ENCODE measurements at places on chromosomes 7 and 10. TPM values are rescaled to one million over a fixed set of nuclear protein-coding genes. Genes with fewer than 3 reads are reported as not detected.
A peak's percentile ranks its signal among the peaks of the same experiment; 100 is the strongest.

- H3K36me3 ChIP-seq, result no peaks in the 10 kb centered on the region
- no peaks in the 10 kb centered on the region for H3K4me1 ChIP-seq
- H3K27ac ChIP-seq, result no peak overlapping the region
Observed at GRCh38 chr10:86253091-86254072, 113.2 kb downstream of the GRID1 start.

DNA sequence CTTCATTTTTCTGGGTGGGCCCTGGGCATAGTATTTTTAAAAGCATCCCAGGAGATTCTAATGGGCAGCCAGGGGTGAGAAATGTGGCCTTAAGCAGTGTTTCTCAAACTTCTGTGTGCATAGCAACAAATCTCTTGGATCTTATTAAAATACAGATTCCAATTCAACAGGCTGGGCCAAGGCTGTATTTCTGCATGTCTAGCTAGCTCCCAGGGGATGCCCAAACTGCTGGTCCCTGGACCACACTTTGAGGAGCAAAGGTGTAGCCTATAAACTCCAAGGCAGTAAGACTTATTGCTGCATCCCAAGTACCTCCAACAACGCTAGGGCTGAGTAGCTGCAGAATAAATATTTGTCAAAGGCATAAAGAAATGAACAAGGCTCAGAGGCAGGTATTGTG is 292.9 kb upstream of the ZMIZ1 start:
- no peak overlapping the region for H3K4me3 ChIP-seq
- no peaks in the 10 kb centered on the region for H3K4me1 ChIP-seq
- H3K27ac ChIP-seq, result no peak overlapping the region
- no peak for DNase-seq
- H3K36me3 ChIP-seq, result no peaks in the 10 kb centered on the region

DNA sequence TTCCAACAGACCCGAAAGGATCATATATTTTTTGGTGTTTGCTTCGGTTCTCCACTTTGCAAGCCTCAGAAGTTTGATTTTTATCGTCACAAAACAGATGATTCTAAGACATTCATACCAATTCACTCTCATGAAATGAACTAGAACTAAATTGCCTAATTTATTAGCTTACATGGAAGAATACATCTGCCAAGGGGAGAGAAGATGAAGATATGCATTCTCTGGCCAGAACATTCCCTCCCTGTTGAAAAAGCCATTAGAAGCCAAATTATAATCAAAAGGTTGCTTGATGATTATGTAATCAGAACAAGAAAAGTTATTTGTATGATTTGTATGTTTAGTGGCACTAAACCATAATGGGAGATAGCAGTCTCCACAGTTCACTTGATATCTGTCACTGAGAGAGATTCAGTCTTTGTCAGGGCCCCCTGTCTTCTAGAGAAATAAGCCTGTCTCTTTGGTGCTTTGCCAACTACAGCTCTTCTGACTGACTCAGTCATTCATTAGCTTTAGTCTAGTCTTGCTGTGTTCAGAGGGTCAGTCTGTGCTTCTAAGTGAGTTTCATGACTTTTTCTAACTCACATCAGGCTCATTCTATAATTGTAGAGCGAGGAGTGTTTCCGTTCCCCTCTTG is 95.3 kb upstream of the GNAI1 start:
- H3K36me3 ChIP-seq, result no peaks in the 10 kb centered on the region
- no peak overlapping the region for H3K4me3 ChIP-seq
- no peak for DNase-seq
- H3K4me1 ChIP-seq, result no peaks in the 10 kb centered on the region
- H3K27me3 ChIP-seq, result no peaks in the 10 kb centered on the region
- no peak overlapping the region for H3K27ac ChIP-seq

DNA sequence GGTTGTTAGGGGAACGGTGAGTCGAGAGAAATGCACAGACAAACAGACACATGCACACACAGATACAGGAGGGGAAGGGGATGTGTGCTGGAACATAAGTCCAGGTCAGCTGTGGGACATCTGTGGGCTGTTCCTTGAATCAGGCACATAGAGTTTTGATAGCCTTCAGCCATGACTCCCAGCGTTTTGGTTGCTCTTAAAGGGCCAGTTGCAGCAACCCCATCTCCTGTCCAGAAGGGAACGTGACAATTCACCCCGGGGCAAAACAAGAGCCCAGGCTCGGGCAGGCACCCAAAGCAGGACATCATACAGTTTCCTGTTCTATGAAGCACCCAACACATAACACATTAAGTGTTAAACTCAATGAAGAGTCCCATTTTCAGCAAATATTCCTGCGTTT is 9.6 kb downstream of the INSYN2A start:
- no peak overlapping the region for H3K4me3 ChIP-seq
- no peak for DNase-seq
- H3K36me3 ChIP-seq, result no peaks in the 10 kb centered on the region
- H3K27ac ChIP-seq, result no peak overlapping the region

DNA sequence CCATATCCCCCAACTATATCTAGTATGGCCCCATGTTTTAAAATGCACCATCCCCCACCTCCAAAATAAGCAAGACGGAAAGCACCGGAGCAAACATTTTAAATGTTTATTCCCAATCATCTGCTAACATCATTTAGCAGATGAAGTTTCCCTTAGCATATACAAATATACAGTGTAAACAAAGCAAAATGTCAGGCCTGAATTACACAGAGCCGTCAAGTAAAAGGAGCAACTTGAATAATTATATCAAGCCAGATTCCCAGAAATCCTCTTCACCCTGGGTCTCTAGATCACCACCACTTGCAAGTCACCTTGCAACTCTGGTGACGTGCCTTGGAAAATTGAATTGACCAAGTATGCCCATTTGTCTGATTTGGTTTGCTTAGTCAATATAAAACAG is 91.6 kb upstream of the COL1A2 start:
- H3K27ac ChIP-seq, result no peak overlapping the region
- H3K4me1 ChIP-seq, result no peaks in the 10 kb centered on the region
- DNase-seq, result no peak
- H3K4me3 ChIP-seq, result no peak overlapping the region
- H3K27me3 ChIP-seq, result no peaks in the 10 kb centered on the region

GRCh38 chr10:131418681-131419080 is 107.2 kb upstream of the TCERG1L start:
- no peaks in the 10 kb centered on the region for H3K27me3 ChIP-seq
- no peak overlapping the region for H3K27ac ChIP-seq
- H3K4me1 ChIP-seq, result no peaks in the 10 kb centered on the region
- H3K36me3 ChIP-seq, result no peaks in the 10 kb centered on the region
- DNase-seq, result no peak

DNA sequence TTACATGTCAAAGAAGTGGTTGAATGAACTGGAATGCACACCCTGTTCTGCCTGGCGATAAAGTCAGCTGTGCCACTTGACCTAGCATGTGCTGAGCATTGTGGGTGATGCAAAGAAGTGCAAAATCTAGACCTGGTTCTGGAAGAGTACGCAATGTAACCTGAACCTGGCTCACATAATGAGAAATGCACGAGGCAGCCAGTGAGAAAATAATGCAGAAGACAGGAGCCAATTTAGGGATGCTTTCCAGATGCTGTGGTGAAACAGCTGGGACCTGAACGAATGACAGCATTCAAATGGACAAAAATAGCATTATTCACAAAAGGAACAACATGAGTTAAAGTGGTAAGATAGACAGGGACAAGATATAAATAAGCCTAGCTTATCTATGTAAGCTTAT is 402.6 kb downstream of the SORCS1 start:
- no peak for DNase-seq
- no peaks in the 10 kb centered on the region for H3K36me3 ChIP-seq
- no peak overlapping the region for H3K4me3 ChIP-seq
- H3K27me3 ChIP-seq, result no peaks in the 10 kb centered on the region
- H3K27ac ChIP-seq, result no peak overlapping the region
- H3K4me1 ChIP-seq, result no peaks in the 10 kb centered on the region

DNA sequence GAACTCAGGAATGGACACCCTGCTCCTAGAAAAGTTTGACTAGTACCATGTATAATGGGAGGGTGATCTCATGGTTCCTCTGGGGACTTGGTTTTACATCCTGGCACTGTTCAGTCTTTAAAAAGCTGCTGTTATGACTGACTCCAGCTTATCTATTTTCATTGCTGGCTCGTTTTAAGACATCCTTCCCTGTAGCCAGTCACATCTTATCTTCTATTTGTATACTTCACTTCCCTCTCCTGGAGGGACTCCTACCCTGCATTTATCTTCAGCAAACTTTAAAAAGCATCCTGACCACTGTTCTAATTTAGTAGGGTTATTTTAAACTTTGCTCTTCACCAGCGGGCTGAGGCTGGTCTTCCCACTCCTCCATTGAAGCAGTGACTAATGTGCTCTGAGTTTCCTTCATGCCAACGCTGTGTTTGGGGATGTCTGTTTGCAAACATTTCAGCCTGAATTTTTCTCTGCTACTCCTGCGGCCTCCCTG is 72.9 kb upstream of the ARMC3 start:
- H3K27me3 ChIP-seq, result no peaks in the 10 kb centered on the region
- no peaks in the 10 kb centered on the region for H3K4me1 ChIP-seq
- no peak overlapping the region for H3K4me3 ChIP-seq

DNA sequence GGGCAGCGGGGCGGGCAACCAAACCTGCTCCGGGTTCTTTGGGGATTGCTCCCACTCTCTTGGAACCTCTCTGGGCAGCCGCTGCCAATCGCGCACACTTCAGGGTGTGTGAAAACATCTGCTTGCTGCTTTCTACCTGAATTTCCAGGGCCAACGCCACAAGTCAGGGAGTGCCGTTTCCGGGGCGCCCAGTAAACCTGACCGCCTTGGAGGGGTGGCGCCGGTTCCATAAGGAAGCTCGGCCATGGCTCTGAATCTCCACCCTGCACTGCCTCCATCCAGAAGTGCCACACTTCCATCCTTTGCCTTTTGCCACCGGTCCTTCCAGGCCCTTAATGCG is 679 bp upstream of the AFAP1L2 start:
- H3K4me1 ChIP-seq, result peaks cover 15% of the 10 kb centered on the region
- no peak for DNase-seq
- H3K36me3 ChIP-seq, result no peaks in the 10 kb centered on the region
- peaks cover 45% of the 10 kb centered on the region for H3K27me3 ChIP-seq
- H3K27ac ChIP-seq, result no peak overlapping the region
- H3K4me3 ChIP-seq, result no peak overlapping the region

GRCh38 chr7:158917818-158918217 is 61.5 kb downstream of the DYNC2I1 start:
- no peak overlapping the region for H3K4me3 ChIP-seq
- no peaks in the 10 kb centered on the region for H3K36me3 ChIP-seq
- H3K27me3 ChIP-seq, result no peaks in the 10 kb centered on the region
- no peak overlapping the region for H3K27ac ChIP-seq

DNA sequence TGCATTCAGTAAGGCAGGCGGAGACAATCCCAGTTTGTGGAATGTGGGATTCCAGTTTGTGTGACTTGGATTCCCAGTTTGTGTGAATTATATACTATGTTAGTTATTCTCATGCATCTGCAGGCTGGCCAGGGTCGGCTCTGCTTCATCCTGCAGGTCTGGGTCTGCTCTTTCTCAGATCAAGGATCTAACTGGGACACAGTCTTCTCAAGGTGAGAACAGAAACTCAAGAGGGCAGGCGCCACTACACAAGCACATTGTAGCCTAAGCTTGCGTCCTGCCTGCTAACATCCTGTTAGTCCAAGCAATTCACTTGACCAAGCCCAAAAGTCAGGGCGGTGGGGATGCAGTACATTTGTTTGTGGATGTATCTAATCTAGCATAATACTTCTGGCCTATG is 131.1 kb downstream of the SNX10 start:
- H3K4me1 ChIP-seq, result no peaks in the 10 kb centered on the region
- no peaks in the 10 kb centered on the region for H3K27me3 ChIP-seq
- H3K36me3 ChIP-seq, result no peaks in the 10 kb centered on the region
- no peak overlapping the region for H3K27ac ChIP-seq
- no peak for DNase-seq

DNA sequence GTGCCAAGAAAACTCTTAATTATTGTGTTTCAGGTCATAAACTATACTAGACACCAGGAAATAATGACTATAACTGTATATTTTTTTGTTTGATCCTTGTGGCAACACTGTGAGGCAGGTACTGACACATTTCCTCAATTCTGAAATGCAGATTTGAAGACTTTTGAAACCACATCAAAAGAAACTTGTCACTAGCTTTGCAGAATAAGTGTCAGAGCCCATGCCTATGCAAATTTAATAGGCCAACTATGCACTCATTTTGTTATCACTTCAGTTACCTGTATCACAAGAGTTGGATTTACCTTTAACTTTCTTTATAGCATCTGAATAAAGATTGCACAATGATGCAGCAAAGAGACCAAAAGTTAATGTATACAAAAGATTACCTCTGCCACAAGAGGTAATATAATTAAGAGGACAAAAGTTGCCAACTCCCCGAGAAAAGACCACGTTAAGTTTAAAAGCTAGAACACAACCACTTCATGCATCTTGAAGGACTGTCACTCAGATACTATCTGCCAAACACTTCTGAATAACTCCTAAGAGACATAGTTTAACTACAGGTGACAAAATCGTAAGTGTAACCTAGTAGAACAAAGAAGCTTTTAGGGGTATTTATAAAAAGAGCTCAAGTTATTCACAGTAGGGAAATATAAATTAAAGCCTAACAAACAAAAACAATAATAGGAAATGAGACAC is 80.5 kb downstream of the ELAPOR2 start:
- peaks cover 4% of the 10 kb centered on the region for H3K4me1 ChIP-seq
- no peak overlapping the region for H3K27ac ChIP-seq
- peak; percentile 33 for DNase-seq
- no peaks in the 10 kb centered on the region for H3K27me3 ChIP-seq

- H3K4me1 ChIP-seq, result no peaks in the 10 kb centered on the region
- no peaks in the 10 kb centered on the region for H3K36me3 ChIP-seq
- H3K27me3 ChIP-seq, result peaks cover 2% of the 10 kb centered on the region
- DNase-seq, result no peak
- no peak overlapping the region for H3K4me3 ChIP-seq
Observed at GRCh38 chr10:114905450-114905849, 32.5 kb upstream of the TRUB1 start.

DNA sequence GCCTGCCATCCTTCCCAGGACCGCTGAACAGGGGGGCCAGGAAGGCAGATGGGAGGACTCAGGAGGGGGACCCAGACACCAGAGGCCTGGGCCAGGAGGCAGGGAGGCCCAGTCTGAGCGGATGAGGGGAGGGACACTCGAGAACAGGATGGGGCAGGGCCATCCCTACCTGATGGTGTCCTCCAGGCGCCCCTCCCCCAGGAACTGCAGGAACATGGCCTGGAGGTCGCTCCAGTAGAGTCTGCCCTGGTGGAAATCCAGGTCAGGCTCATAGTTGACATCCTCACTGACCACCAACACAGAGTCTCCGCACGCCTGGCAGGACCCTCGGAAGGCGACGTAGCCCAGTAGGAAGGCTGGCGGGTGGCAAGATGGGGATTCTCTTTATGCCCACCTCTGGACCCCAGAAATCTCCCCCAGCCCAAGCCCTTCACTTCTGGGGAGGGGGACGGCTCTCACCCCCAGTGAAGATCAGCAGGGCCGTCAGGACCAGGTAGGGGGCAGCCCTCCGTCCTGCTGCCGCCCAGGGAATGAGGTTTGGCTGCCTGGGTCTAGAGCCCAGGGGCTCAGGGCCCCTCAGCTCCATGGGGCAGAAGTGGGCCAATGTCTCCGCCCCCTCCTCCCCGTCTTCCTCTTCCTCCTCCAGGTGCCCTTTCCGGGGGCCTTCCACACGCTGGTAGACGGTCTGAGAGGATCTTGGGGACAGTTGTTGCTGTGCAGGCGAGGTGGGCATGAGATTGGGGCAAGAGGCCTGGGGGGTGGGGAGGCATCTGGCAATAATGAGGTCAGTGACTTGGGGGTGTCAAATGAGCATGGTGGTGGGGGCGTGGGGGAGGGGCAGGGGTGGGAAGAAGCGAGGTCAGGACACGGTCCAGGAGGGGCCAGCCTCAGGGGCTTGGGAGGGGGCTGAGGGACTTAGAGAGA is 573 bp downstream of the TFR2 start:
- no peaks in the 10 kb centered on the region for H3K36me3 ChIP-seq
- peaks cover 10% of the 10 kb centered on the region for H3K4me1 ChIP-seq
- no peak overlapping the region for H3K27ac ChIP-seq
- DNase-seq, result no peak
- peaks cover 4% of the 10 kb centered on the region for H3K27me3 ChIP-seq

TBC1D12 gene
- total RNA-seq, result 9.3 TPM

GPRIN2 gene
- total RNA-seq, result not detected

CDNF gene
- 1.6 TPM for total RNA-seq

GDF2 gene
- total RNA-seq, result not detected

MMD2 gene
- not detected for total RNA-seq
